Hepatocyte (in vitro differentiated cells): ENCODE measurements at places on chromosomes 7 and 10.

- H3K27ac ChIP-seq = no peak overlapping the region
- no peaks in the 10 kb centered on the region for H3K36me3 ChIP-seq
- peak; percentile 49 for DNase-seq
- no peaks in the 10 kb centered on the region for H3K27me3 ChIP-seq
- no peak overlapping the region for H3K4me3 ChIP-seq
- no peaks in the 10 kb centered on the region for H3K4me1 ChIP-seq
Measured at GRCh38 chr10:125201108-125201524, 40.8 kb upstream of the CTBP2 start.

GRCh38 chr10:29033311-29033940 lies 255.4 kb upstream of the LYZL1 start:
- no peaks in the 10 kb centered on the region for H3K36me3 ChIP-seq
- no peak overlapping the region for H3K27ac ChIP-seq
- no peak for DNase-seq

DNA sequence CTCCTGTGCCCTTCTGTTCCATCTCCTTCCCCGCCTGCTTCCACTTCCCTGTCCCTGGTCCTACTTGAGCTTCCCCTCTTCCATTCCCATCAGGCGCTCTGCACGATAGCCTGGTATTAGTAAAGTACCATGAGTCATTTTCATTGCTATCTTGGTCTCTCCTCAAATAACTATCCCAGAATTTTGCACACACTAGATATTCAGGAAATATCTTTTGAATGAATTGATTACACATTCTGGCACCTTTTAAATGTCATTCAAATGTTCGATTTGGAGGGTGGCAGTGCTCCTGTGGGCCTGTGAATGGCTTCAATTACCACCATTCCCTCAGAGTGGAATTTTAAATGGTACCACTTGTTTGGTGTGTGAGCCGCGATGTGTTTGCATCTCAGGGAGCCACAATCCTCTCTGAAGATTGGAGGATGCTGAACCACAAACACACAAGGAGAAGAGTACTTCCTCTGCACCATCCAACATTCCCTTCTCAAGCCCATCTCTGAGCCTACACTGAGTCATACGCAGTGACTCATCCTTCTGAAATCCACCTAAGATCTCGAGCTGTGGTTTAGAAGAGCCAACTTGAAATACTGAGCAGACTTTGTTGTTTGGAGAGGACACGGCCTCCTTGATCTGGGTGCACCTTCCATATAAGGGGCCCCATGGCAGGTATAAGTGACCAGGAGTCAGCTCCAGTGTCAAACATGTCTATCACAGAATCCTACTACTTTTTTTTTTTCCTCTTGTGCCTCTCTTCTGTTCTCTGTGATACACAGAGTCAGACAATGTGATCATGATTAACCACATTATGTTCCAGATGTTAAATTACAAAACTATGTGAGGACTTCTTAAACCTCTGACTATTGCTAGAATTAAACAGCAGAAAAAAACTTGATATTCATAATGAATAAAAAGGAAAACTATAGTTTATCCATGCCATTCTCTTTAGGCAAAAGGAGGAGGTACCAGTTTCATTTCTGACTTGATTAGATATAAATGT lies 81.9 kb downstream of the BMPER start:
- H3K4me1 ChIP-seq = no peaks in the 10 kb centered on the region
- peak; percentile 71 for DNase-seq
- no peaks in the 10 kb centered on the region for H3K36me3 ChIP-seq
- H3K27me3 ChIP-seq = no peaks in the 10 kb centered on the region
- H3K27ac ChIP-seq = peak overlapping the region; percentile 57

DNA sequence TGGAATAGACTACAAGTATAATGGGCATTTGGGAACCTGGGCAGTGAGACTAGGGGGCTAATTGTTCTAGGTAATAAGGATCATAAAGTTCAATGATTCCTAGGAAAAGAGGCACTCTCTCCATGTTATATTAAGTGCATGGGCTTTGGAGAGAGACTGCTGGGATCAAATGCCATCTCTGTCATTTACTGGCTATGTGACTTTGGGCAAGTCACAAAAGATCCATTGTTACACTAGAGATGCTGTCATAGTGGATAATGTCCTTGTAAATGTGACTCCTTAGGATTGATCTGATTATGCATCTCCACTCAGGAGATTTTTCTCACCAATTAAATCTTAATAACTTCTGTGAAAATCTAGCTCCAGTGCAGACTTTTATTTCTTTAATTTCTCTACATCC lies 156.3 kb upstream of the CACNA2D1 start:
- no peak overlapping the region for H3K27ac ChIP-seq
- no peaks in the 10 kb centered on the region for H3K36me3 ChIP-seq
- H3K4me3 ChIP-seq = no peak overlapping the region
- peaks cover 3% of the 10 kb centered on the region for H3K4me1 ChIP-seq

DNA sequence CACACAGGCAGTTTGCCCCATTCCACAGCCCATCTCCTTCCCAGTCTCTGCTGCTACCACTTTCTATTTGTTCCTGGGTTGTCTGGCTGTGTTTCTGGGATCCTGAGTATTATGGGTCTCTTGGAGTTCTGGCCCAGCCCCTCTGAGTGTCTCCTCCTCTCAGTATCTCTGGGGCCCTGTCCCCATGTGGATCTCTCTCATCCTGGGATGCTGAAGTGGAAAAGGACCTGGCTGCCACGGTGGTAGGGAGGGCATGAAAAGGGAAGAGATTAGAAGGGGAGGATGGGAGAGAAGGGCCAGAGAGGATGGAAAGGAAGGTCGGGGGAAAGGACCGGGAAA lies 54.5 kb upstream of the LBX1 start:
- H3K4me1 ChIP-seq = peaks cover 7% of the 10 kb centered on the region
- H3K27ac ChIP-seq = no peak overlapping the region
- H3K36me3 ChIP-seq = no peaks in the 10 kb centered on the region
- H3K27me3 ChIP-seq = peaks cover 74% of the 10 kb centered on the region
- H3K4me3 ChIP-seq = no peak overlapping the region
- DNase-seq = no peak

GRCh38 chr7:87332321-87332720 lies 13.1 kb upstream of the CROT start:
- DNase-seq = no peak
- peak overlapping the region; percentile 41 for H3K27ac ChIP-seq
- peaks cover 15% of the 10 kb centered on the region for H3K4me1 ChIP-seq
- H3K27me3 ChIP-seq = no peaks in the 10 kb centered on the region
- H3K36me3 ChIP-seq = no peaks in the 10 kb centered on the region

DNA sequence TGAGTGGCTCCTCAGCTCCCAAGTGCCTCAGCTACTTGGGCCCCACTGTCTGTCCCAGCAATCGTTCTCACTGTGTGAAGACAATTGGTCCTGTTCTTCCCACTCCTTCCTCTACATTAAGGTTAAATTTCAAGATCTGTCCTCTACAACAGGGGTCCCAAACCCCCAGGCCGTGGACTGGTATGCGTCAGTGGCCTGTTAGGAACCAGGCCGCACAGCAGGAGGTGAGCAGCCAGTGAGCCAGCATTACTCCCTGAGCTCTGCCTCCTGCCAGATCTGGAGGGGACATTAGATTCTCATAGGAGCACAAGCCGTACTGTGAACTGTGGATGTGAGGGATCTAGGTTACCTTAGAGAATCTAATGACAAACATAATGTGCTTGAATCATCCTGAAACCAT lies 376.9 kb upstream of the FZD8 start:
- H3K27ac ChIP-seq = no peak overlapping the region
- H3K36me3 ChIP-seq = no peaks in the 10 kb centered on the region
- no peaks in the 10 kb centered on the region for H3K27me3 ChIP-seq
- DNase-seq = no peak

DNA sequence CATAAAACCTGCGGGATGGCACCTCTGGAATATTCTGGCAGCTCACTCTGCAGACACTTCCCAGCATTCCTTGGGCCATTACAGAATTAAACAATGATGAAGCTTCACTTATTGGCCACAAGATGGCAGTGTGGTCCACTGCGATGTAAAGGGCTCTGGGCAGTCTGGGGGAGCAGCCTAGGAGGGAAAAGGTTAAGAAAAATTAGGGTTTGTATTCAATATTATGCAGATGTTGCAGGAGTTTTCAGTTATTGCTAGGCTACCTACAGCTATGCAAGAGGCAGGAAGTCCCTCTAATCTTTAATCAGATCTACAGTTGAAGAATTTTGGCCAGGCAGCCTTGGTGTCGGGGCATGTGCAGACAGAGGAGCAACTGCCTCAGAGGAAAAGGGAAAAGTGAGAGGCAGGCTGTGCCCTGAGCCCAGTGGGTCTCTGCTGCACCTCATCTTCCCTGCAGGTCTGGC lies 233.2 kb upstream of the PRSS1 start:
- no peaks in the 10 kb centered on the region for H3K27me3 ChIP-seq
- no peak overlapping the region for H3K27ac ChIP-seq
- H3K4me3 ChIP-seq = no peak overlapping the region
- no peaks in the 10 kb centered on the region for H3K4me1 ChIP-seq

- DNase-seq = no peak
- no peaks in the 10 kb centered on the region for H3K36me3 ChIP-seq
- H3K4me1 ChIP-seq = no peaks in the 10 kb centered on the region
- H3K27ac ChIP-seq = no peak overlapping the region
- peaks cover 10% of the 10 kb centered on the region for H3K27me3 ChIP-seq
Measured at GRCh38 chr7:50335795-50336754, 31.6 kb downstream of the IKZF1 start.

GRCh38 chr10:21927631-21928353 lies 75.7 kb downstream of the DNAJC1 start:
- H3K27ac ChIP-seq = peak overlapping the region; percentile 20
- H3K4me3 ChIP-seq = no peak overlapping the region
- H3K36me3 ChIP-seq = no peaks in the 10 kb centered on the region

DNA sequence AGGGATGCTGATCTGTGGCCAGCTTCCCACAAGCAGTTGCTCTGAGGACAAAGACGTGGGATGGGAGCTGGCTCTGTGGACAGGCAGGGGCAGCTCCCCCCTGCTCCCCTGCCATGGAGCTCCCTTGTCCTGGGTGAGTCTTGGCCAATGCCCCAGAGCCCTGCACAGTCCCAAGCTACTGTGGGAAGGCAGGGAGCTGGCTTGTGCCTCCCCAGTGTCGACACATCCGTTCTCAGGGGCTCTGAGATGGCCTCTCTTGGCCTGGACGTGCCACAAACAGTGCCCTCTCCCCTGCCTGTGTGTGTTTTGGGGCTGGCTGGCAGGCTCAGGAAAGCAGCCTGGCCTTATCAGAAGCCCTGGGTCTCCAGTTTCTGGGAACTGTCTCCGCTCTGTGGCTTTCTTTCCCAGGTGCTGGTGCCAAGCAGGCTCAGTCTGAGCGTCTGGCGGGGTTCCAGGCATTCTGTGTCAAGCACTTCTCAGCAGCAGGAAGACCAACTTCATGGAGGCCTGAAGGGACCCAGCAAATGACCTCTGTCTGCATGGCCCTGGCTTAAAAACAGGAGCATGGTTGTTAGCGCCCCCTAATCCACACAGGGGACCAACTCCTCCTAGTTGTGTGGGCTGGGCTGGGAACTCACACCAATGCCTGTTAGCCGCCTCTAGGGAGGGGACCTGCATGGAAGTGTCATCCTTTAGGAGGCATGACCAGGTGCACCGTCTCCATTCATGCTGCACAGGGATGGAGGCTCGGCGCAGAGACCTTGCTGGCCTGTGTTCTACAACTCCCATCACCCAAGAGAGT lies 375.2 kb downstream of the RPS24 start:
- H3K4me3 ChIP-seq = no peak overlapping the region
- no peaks in the 10 kb centered on the region for H3K36me3 ChIP-seq
- peaks cover 13% of the 10 kb centered on the region for H3K4me1 ChIP-seq
- peak overlapping the region; percentile 50 for H3K27ac ChIP-seq
- no peaks in the 10 kb centered on the region for H3K27me3 ChIP-seq

DNA sequence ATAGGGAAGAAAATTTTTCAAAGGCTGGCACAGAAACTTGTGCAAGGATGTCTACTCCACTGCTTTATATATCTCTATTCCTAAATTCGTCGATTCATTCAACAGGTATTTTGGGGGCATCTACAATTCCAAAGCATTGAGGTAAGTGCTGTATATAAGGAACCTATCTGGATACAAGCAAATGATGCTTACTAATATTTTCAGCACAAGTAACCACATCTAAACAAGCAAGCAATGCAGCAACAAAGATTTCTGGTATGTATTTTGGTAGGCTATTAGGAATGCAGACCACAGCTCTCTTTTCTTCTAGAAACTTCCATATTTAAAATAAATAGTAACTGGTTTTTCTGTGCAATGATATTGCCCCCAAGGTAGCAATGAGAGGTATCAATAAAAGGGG lies 183.9 kb downstream of the SGMS1 start:
- DNase-seq = no peak
- no peak overlapping the region for H3K4me3 ChIP-seq
